ENCODE measurements at places on chromosomes 3 and 15.

GRCh38 chr3:46619845-46620778 is 7.8 kb downstream of the FAM240A start:
- peak; percentile 76 for DNase-seq

- no peak for DNase-seq
These were observed 388.6 kb upstream of the DPH6 start for GRCh38 chr15:35934383-35935049.

GRCh38 chr3:127069814-127070440 is 87.0 kb downstream of the PLXNA1 start:
- peak; percentile 43 for DNase-seq

- no peak for DNase-seq
These were observed 42.6 kb upstream of the ACKR4 start for GRCh38 chr3:132554437-132554836.

All from islet precursor cell (in vitro differentiated cells).